ENCODE measurements at places on chromosomes 11 and 22. TPM values are rescaled to one million over a fixed set of nuclear protein-coding genes. Genes with fewer than 3 reads are reported as not detected.

DNA sequence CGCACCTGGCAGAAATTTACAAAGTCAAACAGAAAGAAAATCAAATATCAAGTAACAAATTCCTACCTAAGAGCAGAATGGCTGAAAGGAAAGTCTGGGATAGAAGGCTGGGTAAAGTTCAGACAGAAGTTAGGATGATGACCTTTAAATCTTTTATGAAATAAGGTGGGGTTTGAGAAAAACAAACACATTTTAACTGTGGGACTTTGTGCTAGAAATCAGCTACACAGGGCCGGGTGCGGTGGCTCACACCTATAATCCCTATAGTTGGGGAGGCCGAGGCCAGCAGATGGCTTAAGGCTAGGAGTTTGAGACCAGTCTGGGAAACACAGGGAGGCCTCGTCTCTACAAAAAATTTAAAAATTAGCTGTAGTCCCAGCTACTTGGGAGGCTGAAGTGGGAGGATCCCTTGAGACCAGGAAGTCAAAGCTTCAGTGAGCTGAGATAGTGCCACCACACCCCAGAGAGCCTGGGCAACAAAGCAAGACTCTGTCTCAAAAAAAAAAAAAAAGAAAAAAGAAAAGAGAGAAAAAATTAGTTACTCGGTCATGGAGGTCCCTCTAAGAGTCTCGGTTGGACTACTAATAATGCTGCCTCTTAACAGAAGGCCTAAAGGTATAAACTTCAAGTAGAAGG lies 119.7 kb upstream of the BID start:
- no peak for ATAC-seq

DNA sequence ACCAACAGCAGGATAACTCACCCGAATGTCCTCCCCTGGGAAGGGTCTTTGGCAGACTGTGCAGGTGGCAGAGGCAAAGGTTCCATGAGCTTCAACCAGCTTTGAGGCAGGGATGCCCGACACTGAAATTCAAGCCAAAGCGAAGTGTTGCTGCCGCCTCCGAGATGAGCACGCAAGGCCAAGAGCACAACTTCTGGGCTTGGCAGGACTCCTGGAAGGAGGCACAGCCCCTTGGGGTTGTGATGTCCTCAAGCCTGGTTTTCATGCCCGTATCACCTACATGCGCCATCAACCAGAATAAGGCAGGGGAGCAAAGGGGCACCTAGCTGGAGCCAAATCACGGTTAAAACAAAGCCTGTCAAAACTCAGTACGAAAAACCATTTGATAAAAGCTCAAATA lies 5.7 kb downstream of the SIRT3 start:
- no peak for ATAC-seq

GRCh38 chr11:46489656-46490560 lies 98.3 kb upstream of the CHRM4 start:
- ATAC-seq, result peak; percentile 10

- peak; percentile 6 for ATAC-seq
Observed at GRCh38 chr22:37634417-37634924, 5.0 kb upstream of the SH3BP1 start.

DNA sequence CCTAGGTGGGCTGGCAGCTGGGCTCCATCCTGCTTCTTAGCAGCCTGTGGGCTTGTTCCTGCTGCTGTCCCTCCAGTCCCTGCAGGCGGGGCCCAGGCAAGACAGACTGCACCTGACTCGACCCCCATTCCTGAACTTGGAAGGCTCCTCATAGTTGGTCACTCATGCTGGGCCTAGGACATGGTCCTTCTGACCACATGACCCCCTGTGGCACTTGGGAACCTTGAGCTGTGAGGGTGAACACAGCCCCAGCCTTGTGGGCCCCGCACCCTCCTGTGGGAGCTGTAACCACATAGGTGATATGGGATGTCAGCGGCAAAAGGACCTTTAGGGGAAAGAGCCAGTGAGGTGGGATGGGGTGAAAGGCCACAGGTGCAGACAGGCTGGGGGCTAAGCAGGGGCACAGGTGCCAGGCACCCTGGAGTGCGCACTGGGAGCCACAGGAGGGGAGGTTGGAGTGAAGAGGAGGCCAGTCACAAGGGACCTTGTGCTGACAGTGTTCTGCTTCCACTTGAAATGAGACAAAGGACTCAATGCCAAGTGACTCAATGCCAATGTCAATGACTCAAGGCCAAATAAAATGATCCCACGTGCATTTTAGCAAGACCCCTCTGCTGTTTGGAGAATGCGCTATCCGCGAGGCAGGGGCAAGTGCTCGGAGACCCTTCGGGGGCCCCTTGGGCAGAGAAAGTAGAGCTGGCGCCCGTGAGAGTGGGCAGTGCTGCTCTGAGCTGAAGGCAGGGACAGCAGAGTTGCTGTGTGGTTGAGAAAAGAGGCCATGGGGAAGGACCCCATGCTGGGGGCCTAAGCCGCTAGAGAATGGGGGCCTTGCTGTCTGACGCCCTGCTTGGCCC lies 90.7 kb downstream of the MORC2 start:
- ATAC-seq, result no peak

- peak; percentile 60 for ATAC-seq
Observed at GRCh38 chr22:45344334-45344733, 34.6 kb downstream of the FAM118A start.

The MOGAT2 gene
- total RNA-seq, result 0.87 TPM

The ACAT1 gene
- 83.6 TPM for total RNA-seq

The SERGEF gene
- total RNA-seq, result 25.2 TPM

The NXPE4 gene
- not detected for total RNA-seq

The SCGB1A1 gene
- total RNA-seq, result not detected
